ENCODE measurements at places on chromosomes 2 and 18.

- no peak for DNase-seq
These were observed 221.4 kb upstream of the FBXO11 start for GRCh38 chr2:48127612-48128191.

GRCh38 chr2:157433394-157433793 lies 10.5 kb downstream of the CYTIP start:
- DNase-seq, result no peak

DNA sequence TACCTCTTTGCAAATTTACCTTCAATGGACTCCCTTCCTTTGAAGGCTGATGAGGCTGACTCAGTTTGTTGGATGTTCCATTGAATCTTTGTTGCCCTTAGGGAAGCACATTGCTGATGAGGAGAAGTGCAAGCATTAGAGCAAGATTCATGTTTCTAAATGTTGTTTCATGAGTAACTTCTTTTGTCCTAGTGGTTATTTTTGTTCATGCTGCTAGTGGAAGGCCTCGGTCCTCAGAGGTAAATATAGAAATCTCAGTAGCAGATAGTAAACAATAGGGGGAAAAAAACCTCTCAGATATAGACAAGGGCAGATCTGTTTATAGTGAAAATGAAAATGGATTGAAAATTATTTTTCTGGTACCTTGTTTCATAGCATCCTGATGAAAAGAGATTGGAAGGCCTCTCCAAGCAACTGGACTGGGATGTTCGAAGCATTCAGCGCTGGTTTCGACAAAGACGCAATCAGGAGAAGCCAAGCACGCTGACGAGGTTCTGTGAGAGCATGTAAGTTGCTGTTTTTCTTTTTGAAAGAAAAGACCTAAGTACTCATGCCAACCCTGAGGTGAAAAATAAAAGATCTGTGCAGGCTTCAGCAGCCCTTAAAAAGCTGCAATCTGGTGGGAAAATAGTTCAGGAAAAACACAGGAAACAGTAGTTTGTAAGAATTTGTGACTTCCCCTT lies 104.9 kb downstream of the CERS6 start:
- DNase-seq, result no peak

DNA sequence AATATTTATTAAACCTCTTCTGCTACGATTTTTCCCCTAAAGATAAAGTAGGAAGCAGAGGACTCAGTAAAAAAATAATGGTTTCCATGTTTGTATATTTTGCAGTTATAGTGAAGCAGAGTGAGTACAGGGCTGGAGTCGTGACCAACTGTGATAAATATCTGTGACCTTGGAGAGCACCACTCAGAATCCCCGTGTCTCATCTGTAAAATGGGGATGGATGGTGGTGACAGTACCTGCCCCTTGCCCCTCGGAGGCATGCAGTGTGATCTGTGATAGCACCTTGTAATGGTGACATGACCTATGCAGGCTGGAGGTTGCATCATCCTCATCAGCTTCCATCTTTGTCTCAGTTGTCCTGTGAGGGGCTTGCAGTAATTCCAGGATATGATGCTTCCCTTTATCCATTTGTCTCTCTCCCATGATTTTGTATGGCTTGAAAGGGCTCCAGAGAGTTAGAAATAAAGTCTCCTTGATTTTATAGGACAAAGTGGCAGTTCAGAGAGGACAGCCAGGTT lies 5.5 kb downstream of the TTL start:
- no peak for DNase-seq

GRCh38 chr2:232441147-232441651 lies 14.8 kb upstream of the ALPI start:
- DNase-seq, result no peak
